Stimulated activated CD4-positive, alpha-beta T cell treated with anti-CD3 and anti-CD28 coated beads, Interleukin-15, amount 100 ng/mL, for 48 hours (primary cell): ENCODE measurements at places on chromosomes 4 and X.
A peak's percentile ranks its signal among the peaks of the same experiment; 100 is the strongest.

- no peak for DNase-seq
Observed at GRCh38 chrX:153819384-153820040, 10.8 kb downstream of the PDZD4 start.

DNA sequence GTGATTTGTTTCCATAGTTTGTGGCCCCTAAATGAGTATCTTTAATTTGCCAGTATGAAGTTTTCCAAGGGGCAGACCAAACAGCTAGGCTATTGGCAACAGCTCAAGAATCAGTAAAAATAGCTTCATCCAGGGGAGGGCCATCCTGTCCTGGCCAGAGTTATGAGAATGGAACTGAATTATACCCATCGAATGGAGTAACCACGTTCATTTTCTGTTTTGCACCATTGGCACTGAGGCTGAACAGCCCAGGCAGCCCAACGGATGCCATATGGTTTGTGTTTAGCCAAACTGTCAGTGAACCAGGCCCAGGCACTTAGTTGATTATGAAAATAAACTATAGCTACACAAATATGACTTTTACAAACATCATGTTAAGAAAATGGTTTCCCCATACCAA lies 17.7 kb upstream of the ASB5 start:
- DNase-seq, result no peak

DNA sequence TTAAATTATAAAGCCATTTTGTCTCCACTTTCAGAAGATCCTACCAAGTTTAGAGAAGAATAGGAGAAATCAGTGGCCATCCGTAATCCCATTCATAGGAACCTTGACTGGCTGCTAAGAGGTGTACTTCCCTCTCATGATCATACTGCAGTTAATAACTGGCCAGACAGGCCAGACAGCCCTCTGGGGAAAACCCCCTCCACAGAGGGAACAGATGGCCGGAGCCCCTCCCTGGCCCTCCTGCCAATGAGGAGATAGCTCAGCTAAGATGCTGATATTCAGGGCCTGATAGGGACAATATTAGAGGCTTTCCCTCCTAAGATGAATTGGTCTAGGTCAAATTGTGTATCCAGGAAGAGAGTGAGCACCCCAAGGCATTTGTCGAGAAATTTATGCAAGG lies 200.0 kb upstream of the MAOA start:
- no peak for DNase-seq

DNA sequence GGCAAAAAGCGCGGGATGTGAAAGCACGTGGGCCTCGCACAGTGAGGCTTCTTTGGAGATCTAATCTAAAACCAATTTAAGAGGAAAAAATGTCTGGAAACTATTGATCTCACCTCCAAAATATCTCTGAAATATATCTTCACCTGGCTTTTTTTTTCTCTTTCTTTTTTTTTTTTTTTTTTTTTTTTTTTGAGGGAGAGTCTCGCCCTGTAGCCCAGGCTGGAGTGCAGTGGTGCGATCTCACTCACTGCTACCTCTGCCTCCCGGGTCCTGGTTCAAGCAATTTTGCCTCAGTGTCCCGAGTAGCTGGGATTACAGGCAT lies 383 bp upstream of the ZMAT1 start:
- no peak for DNase-seq

DNA sequence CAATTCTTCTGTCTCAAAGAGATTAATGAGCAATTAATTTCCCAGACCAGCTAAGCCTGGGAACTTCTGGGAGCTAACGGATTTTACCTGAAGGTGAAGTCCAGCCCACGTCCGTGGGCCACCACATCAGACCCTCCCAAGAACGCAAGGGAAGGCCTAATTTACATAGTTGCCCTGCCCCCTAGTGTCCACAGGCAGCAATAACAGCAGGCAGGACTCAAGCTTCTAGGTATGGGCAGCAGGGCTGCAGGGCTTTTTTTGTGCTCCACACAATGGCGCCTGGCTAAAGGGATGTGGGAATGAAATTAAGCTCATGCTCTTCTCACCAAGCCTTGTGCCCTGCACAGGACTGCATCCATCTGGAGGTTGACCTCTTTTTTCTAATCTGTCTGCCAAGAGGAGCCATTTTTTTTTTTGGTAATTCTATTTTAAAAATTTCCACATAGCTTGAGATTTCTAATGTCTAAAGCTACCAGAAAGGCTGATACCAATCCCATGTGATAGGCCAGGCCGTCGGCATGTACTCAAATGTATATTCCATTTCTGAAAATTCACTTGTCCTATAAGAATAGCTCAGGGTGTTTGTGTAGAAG lies 111.9 kb upstream of the TMEM164 start:
- peak; percentile 1 for DNase-seq

DNA sequence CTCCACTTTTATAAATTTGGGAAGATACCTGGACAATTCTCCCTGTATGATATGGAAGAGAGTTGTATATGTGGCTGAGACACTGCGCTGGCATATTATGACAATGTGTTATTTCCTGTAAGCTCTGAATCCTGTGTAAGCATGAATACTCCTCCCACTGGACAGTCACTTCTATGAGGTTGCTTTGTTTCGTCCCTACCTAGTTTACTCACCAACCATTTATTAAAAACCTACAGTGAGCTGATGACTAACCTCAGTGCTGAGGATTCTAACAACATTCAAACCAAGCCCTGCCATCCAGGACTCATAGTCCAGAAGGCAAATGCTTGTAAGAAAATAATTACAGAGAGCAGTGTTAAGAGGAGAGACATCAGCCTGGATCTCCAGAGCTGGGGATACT lies 1632.9 kb upstream of the TENM3 start:
- DNase-seq, result no peak

DNA sequence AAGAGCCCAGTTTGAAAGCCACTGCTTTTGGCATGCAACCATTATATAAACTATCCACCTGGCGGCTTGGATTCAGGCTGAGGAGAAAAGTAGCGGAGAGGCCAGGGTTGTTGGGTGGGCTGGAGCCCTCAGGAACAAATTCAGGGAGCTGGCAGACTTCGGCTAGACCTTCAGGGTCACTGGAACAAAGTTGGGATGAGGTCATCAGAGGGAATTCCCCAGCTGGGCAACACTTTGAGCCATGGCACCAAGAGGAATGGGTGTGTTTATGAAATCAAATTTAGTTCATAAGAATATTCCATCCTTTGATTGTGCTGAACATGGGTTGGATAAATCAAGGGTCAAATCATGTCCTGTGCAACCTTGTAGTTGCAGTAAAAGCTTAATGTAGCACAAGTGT lies 22.0 kb downstream of the MTMR1 start:
- no peak for DNase-seq

- no peak for DNase-seq
Observed at GRCh38 chrX:68072041-68072440, 361.3 kb downstream of the OPHN1 start.
